ENCODE measurements at places on chromosomes 2 and 18. TPM values are rescaled to one million over a fixed set of nuclear protein-coding genes. Genes with fewer than 3 reads are reported as not detected.

GRCh38 chr2:110874453-110875383, 142.3 kb downstream of the ACOXL start:
- DNase-seq, result no peak

DNA sequence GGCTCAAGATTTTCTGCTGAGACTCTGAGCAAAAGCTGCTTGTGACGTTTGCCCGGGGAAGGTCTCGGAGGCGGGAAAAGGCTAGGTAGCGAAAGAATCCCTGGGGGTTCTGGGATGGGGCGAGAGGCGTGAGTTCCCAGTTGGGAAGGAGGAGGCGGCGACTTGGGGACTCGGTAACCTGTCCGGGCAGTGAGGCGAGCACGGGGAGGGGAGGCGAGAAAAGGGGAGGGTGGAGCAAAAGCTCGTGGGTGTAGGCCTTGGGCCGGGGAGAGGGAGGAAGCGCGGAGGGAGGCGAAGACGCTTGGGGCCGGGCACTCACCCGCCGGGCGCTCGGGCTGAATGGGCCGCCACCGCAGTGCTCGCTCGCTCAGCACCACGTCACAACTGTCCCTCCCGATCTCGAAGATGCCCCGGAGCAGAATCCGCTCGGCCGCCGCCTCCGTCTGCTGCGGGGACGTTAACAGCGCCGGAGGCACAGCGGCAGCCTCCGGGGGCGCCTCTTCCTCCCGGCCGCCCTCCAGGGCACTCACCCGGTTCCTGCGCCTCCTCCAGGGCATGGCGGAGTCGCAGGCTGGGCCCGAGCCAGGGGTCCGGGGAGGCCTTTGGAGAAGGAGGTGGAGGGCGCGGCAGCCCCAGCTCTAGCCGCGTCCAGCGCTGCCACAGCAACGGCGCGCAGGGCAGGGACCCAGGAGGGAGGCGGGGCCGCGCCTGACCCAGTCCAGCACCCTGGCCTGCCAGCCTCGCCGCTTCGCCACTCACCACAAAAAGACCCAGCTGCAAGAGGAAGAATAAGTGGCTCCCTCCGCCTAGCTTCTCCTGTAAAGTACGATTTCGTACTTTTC, at the start of gene CERKL:
Gene CERKL (minus strand): TSS at position 656 of the 842 bp plus-strand sequence. CDS start 99 bp downstream, at position 557.
- DNase-seq, result no peak

DNA sequence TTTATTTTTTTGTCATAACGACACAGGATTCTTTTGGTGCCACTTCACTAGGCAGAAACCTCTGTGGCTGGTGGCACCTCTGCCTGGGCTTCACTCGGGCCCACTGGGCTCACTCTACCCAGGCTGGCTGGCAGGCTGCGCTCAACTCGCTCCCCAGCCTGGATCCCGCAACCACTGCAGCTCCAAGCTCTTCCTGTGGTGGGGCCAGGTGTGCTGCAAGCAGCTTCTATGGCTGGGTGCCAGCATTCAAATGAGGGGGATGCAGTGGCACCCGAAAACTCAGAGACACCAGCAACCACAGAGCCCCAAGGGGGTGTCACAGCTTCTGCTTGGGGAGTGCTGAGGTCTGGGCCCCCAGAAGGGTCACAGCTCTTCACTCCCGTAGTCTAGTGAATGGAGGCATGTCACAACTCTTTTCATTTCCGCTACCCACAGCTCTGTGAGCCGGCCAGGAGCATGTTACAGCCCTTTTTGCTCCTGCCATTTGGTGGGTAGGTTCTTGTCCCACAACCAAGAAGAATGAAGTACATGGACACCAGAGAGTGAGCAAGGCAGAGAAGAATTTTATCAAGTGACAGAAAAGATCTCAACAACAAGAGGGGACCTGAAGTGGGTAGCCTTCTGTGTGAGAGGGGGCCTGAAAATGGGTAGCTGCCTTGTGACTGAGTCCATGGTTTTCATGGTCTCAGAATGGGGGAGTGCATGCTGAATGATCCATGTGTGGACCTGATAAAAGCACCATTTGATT, 170.1 kb downstream of the UBR3 start:
- DNase-seq, result no peak

REEP1 gene
- 20.9 TPM for total RNA-seq

DNA sequence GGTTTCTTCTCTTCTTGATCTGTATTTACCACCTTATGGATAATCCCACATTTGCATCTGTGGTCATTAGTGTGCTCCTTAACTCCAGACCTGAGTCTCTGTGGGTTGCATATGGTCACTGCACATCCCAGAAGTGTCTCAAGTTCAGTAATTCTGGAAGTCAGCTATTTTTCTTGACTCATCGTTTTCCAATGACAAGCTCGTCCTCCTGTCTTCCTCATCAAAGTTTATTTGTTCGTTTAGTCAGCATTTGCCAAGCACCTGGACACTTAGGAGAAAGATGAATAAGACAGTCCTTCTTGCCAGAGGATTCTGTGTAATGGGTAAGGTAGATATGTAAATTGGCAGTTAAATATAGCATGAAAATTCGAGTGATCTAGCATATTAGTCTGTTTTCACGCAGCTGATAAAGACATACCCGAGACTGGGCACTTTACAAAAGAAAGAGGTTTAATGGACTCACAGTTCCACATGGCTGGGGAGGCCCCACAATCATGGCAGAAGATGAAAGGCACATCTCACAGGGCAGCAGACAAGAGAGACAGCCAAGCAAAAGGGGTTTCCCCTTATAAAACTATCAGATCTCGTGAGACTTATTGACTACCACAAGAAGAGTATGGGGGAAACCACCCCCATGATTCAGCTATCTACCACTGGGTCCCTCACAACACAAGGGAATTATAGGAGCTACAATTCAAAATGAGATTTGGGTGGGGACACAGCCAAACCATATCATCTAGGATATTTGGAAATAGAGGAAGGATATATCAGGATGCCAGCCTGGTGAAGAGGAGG, 19.4 kb downstream of the FASTKD2 start:
- DNase-seq, result no peak

DNA sequence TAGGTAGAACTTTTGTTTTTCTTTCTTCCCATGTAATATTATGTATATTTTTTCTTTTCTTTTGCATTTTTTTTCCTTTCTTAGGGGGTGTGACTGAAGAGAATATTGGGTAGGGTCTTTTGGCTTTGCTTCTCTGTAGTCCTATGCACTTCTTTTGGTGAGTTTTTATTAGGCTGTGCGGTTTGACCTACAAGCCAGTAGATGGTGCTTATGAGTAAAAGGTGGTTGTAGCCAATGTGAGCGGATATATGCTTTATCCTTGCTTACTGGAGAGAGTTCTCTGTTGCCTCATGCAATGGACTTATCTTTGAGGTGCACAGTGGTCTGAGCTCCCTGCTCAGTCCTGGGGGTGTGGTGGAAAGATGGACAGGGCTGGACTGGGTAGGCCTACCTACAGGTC, 52.7 kb downstream of the DSEL start:
- DNase-seq, result no peak

ATP5F1A gene
- 240 TPM for total RNA-seq

DNA sequence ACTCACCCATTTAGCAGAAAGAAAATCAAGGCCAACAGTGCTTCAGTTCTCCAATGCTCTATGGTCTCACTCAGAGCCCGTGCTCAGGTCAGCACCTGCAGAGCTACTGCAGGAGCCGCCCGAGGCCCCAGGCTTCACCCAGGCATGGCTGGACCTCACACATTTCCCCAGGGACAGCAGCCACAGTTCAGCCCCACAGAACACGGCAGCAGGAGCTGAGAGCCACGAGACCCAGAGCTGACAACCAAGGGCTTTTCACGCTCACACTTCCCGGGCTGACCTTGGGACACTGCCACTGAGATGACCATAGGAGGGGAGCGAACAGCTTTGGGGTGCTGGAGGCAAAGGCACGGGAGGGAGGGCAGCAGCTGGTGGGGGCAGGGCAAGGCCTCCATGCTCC, 4.2 kb downstream of the TMEM18 start:
- DNase-seq, result no peak

- DNase-seq, result no peak
These were observed 35.4 kb upstream of the WIPF1 start for GRCh38 chr2:174632841-174633622.

DNA sequence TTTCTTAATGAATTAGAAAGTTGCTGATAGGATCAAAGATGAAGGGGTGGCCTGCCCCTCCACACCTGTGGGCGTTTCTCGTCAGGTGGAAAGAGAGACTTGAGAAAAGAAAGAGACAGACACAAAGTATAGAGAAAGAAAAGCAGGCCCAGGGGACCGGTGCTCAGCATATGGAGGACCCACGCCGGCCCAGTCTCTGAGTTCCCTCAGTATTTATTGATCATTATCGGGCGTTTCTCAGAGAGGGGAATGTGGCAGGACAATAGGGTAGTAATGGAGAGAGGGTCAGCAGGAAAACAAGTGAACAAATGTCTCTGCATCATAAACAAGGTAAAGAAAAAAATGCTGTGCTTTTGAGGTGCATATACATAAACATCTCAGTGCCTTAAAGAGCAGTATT, 144.3 kb downstream of the CCDC102B start:
- no peak for DNase-seq

DNA sequence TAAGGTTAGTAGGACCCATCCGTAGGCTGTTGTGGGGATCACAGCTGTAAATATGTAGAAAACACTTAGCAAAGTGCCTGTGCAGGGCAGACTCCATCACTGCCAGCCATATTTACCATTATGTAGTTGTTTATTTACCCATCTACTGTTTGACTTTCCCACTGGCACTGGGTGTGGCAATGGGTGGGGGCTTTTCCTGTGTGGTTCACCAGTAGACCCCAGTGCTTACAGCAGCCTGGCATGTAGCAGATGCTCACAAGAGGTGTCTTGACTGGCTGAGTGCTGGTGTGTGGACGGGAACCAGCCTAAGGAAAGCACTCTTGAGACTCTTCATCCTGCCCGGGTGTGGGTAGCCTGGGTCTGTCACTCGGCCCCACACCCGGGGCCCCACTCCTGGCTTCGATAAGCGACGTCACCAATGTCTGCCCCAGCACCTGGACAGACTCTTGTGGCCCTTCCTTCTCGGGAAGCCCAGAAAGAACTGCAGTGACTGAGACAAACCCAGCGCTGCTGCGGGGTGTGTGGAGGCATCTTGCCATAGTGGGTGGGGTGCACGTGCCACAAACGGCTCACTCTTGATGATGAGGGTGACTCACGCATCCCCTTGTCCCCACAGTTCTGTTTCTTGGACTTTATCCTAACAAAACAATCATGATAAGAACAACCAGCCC, 78.3 kb downstream of the HDAC4 start:
- no peak for DNase-seq

DNA sequence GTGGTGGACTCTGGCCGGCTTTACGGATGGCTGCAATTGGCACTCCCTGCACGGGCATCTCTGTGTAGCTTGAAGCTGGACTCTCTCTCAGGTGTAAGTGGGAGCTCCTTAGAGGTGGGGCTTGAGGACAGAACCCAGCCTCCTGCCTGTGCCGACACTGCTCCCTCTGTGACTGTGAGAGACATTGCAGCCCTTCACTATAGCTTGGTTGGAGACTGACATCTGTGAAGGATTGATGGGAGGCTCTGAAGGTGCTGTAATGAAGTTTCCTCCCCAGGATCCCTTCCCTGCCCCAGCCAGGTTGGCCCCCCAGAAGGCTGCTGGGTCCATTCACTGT, 166.7 kb downstream of the SH3RF3 start:
- no peak for DNase-seq

IMPACT gene
- total RNA-seq, result 28.7 TPM

DNA sequence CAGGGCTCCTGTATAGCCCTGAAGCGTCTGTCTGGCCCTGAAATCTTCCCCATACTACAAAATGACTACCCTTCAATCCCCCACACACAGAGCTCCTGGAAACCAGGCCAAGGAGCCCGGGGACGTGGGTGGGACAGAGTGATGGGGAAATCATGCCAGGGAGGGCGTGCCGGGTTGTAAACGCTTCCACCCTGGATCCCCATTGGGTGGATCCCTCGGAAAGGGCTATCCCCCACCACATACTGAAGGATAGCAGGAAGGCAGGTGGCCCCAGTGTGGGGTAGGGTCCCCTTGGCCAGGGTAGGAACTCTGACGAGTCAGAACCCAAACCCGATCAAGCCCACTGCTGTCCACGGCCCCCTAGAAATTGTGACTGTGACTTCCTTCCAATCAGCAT, 91.7 kb downstream of the INHBB start:
- DNase-seq, result no peak

DNA sequence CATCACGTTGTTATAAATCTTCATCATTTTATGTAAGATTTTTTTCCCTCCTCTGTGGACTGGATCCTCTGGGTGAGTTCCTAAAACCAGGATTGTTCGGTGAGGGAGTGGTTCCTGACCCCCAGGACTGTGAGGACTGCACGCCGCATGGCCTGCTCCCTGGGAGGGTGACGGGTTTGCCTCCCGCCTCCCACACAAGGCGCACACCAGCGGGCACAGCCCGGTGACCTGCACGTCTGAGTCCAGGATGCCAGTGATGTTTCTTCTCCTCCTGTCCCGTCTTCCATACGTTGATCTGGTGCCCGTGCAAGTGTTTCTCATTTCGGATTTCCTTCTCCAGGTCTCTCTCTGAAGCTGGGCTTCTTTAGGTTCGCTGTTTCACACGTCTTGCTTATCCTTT, 27.1 kb downstream of the CTDP1 start:
- no peak for DNase-seq

- no peak for DNase-seq
These were observed 51.5 kb upstream of the FRZB start for GRCh38 chr2:182917924-182918323.

MARCO gene
- total RNA-seq, result 10.4 TPM

DNA sequence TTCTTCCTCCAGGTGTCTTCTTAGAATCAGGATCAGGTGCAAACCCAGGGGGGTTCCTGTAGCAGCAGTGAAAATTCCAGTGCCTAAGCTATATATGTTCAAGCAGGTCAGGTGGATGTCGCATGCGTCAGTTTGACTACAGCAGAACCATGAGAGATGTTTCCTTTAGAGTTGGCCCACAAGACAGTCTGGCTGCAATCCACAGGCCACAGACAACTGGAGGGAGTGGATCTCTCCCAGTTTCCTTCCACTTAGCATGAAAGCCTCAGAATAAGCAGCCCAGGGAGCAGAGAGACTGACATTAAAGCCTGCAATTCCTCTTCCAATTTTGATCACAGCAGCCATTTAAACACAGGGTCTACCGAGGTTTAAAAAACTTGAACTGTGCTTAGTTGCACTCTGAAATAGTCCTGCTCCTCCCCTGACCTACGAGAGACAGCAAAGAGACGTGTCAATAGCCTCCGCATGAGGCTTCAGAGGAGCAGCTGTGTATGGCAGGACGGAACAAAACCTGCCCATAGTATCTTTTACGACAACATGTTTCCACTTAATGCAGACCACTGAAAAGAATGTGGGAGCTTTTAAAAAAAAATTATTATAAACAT, 988 bp upstream of the KCNE4 start:
- DNase-seq, result no peak

- no peak for DNase-seq
These were observed 54.0 kb upstream of the RIOK3 start for GRCh38 chr18:23399067-23399466.

RNF144A gene
- total RNA-seq, result 3.4 TPM

Data from thoracic aorta (tissue), 2 donors.